ENCODE measurements at places on chromosomes 12 and 14. TPM values are rescaled to one million over a fixed set of nuclear protein-coding genes. Genes with fewer than 3 reads are reported as not detected.

Gene PCED1B
- total RNA-seq, result 8.2 TPM

Gene GAPDH
- 1,983 TPM for total RNA-seq

Gene MYF6
- not detected for total RNA-seq

Gene KRT3
- total RNA-seq, result not detected

Gene CPNE6
- total RNA-seq, result not detected

Gene ASB8
- 34.4 TPM for total RNA-seq

Gene CLIP1
- 93.7 TPM for total RNA-seq

Gene COX8C
- not detected for total RNA-seq

Gene ENDOU
- not detected for total RNA-seq

Gene AQP6
- total RNA-seq, result 0.31 TPM

Gene FICD
- 4.8 TPM for total RNA-seq

Gene A2M
- total RNA-seq, result 2,674 TPM

Gene SOX5
- total RNA-seq, result 71.4 TPM

Gene NGB
- total RNA-seq, result not detected

Gene GARIN6
- not detected for total RNA-seq

Gene DTX1
- total RNA-seq, result 2.9 TPM

Gene ACSM4
- total RNA-seq, result not detected

Gene RNF212B
- total RNA-seq, result not detected

Gene LRP1
- total RNA-seq, result 166 TPM

Gene ANKS1B
- 10.3 TPM for total RNA-seq

Gene DIO2
- 1.4 TPM for total RNA-seq

Gene TDP1
- 10.3 TPM for total RNA-seq

Gene REC8
- total RNA-seq, result 13.3 TPM

Gene DPY19L2
- total RNA-seq, result 14.8 TPM

Gene GPR84
- total RNA-seq, result 2.6 TPM

Gene OR4N5
- not detected for total RNA-seq

Gene TAS2R46
- total RNA-seq, result 1.6 TPM

Gene SYT1
- 3.2 TPM for total RNA-seq

Gene CPM
- 241 TPM for total RNA-seq

Gene PARPBP
- 6.1 TPM for total RNA-seq

Gene DCP1B
- 11.0 TPM for total RNA-seq

Gene TGM1
- total RNA-seq, result 8.8 TPM

Gene STAC3
- total RNA-seq, result 5.9 TPM

Gene SYNE3
- 30.5 TPM for total RNA-seq

Gene TBX3
- total RNA-seq, result 48.4 TPM

Gene DMAC2L
- total RNA-seq, result 19.0 TPM

Gene LRTM2
- total RNA-seq, result not detected

Gene UNC79
- total RNA-seq, result 0.94 TPM

Gene GLS2
- total RNA-seq, result 2.6 TPM

Gene DHH
- total RNA-seq, result 1.3 TPM

Gene PPM1H
- total RNA-seq, result 9.0 TPM

Measured in lung (tissue), 17 donors.